Stimulated activated CD4-positive, alpha-beta T cell treated with anti-CD3 and anti-CD28 coated beads, Interleukin-4, amount 100 ng/mL, for 4 hours (primary cell): ENCODE measurements at places on chromosomes 5 and 9.

GRCh38 chr5:56440871-56441740, 208.0 kb upstream of the ANKRD55 start:
- no peak for DNase-seq

DNA sequence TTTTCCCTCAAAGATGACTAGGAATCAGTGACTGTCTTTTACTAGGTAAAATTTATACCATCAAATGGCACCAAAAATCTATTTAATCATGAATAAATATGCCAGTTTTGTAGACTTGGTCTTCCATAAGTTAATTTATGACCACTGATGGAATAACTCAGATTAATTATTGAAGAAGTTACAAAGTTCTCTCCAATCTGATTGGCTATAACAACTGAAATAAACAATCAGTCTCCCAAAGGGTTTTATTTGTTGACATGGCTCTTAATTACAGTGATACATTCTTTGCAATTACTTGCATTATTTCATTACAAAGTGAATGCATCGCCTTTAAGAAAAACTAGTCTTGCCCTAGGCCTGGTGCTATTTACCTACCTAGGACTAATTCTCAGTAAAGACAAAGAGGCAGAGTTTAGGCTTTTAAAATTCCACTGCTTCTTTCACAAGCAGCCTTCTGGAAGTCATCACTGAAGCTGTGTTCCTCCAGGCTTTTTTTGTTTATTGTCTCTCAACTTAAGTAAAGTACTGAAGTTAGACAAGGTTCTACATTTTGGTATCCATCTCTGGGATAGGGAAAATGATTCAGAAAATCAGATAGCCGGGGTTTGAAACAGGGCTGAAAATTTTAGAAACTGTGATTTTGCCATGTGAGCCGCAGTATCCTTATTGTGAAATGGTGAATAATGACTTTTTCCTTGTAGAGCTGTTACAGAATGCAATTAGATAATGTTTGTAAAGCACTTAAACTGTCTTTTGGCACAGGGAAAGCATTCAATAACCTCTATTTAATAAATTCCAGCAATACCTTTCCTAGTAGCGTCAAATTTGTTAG, 2.5 kb downstream of the STOM start:
- no peak for DNase-seq

- no peak for DNase-seq
Observed at GRCh38 chr5:123875561-123876275, 363.7 kb downstream of the CSNK1G3 start.

DNA sequence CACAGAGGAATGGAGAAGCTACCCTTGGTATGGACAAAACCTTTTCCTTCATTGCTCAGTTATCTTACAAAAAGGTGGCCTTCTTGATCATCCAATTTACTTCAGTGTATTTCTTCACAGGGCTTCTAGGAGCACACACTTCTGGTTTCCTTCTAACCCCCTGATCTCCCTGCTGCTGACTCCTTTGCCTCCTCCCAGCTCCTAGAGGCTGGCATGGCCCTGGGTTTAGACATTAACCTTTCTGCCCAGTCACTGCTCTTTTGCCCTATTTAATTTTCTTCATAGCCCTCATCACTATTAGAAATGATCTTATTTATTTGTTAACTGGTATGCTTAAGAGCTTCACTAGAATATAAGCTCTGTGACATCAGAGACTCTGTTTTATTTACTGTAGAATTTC, 63.2 kb downstream of the ANKRD55 start:
- no peak for DNase-seq

DNA sequence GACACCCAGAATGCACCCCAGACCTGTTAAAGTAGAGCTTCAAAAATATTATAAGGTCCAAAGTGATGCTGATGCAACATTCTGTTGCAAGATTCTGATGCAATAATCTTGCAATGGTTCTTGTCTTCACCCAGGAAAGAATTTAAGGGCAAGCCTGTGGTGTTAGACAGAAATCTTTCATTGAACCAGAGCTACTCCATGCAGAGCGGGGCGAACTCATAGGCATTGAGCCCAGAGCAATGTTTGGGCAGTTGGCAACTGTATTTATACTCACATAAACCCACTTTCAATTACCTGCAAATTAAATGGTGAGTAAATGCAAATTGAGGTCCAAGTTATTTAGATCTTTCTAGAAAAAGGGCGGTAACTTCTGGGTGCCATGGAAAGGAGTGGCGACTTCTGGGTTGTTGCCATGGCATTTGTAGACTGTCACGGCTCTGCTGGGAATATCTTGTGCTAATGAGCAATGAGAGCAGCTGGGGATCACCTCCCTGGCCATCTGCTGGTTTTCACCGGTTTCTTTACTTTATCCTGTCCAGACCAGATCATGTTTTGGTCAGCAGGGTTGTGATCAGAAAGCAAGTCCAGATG, 163.4 kb downstream of the ICE1 start:
- DNase-seq, result no peak

GRCh38 chr5:157189223-157189622, 8.6 kb downstream of the ITK start:
- peak; percentile 51 for DNase-seq

GRCh38 chr5:141866096-141866495, 12.1 kb downstream of the PCDH1 start:
- DNase-seq, result no peak

DNA sequence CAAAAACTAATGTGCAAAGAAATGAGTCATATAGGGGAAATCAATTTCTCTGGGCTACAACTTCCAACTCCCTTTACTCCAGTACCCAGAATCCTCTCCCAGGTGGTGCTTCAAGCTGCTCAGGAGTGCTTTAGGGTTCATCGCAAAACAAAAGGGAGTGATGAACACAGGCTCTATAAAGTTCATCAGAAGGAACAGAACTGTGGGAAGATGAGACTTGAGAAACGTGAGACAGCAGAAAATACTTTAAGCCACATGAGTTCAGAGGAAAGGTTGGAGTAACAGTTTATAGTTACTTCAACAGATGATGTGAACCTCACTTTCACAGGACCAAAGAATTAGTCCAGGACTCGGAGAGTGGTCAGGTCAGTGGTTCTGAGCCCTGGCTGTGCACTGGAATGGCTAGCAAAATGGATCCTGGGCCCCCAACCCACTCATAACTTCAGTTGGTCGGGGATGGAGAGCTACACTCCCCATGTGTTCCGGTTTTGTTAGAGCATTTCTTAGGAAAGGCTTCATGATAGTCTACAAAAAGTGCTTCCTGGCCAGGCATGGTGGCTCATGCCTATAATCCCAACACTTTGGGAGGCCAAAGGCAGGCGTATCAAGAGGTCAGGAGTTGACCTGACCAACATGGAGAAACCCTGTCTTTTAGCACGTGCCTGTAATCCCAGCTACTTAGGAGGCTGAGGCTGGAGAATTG, 4.3 kb downstream of the RPL12 start:
- no peak for DNase-seq

GRCh38 chr5:174198541-174198940, 153.0 kb downstream of the NSG2 start:
- no peak for DNase-seq

- DNase-seq, result no peak
Observed at GRCh38 chr5:169960659-169961058, 19.6 kb downstream of the INSYN2B start.

DNA sequence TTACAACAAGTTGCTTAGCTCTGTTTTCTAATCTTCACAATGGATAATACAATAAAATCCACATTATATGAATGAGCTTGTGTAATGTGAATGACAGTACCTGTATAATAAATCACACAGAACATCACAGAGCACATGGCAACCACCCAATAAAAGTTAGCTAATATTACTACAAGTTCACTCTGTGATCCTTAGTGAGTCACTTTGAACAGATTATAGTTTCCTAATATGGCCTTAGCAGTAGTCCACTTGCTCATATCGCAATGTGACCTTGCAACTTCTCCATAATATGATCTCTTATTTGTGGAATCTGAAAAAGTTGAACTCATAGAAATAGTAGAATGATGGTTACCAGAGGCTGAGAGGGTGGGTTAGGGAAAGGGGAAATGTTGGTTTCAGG, 361.3 kb downstream of the PTPRD start:
- DNase-seq, result no peak
